ENCODE measurements at places on chromosomes 6 and 20. TPM values are rescaled to one million over a fixed set of nuclear protein-coding genes. Genes with fewer than 3 reads are reported as not detected.

SUMO4 gene
- 0.84 TPM for total RNA-seq

EPB41L1 gene
- 8.8 TPM for total RNA-seq

HLA-DRA gene
- 21.4 TPM for total RNA-seq

SYNGAP1 gene
- total RNA-seq, result 1.4 TPM

RIPPLY2 gene
- total RNA-seq, result not detected

OR2J3 gene
- total RNA-seq, result not detected

HTR1E gene
- not detected for total RNA-seq

RAB23 gene
- 51.2 TPM for total RNA-seq

SIRPA gene
- total RNA-seq, result 7.0 TPM

EEF1A2 gene
- total RNA-seq, result 17.6 TPM

ITPR3 gene
- total RNA-seq, result 24.4 TPM

BMP7 gene
- 0.96 TPM for total RNA-seq

BEND6 gene
- total RNA-seq, result 24.6 TPM

PCK1 gene
- total RNA-seq, result not detected

C20orf202 gene
- not detected for total RNA-seq

PPP2R5D gene
- 81.0 TPM for total RNA-seq

KIZ gene
- 15.7 TPM for total RNA-seq

C6orf15 gene
- not detected for total RNA-seq

SLC17A3 gene
- not detected for total RNA-seq

TNXB gene
- 0.20 TPM for total RNA-seq

ADGRF4 gene
- under 0.01 TPM for total RNA-seq

RNF182 gene
- 17.0 TPM for total RNA-seq

ULBP2 gene
- total RNA-seq, result 21.8 TPM

INSM1 gene
- total RNA-seq, result 0.10 TPM

PCSK2 gene
- total RNA-seq, result not detected

ESR1 gene
- not detected for total RNA-seq

ERVFRD-1 gene
- total RNA-seq, result not detected

ZKSCAN3 gene
- total RNA-seq, result 3.9 TPM

GJA10 gene
- total RNA-seq, result not detected

FAM217A gene
- not detected for total RNA-seq

HMGCLL1 gene
- total RNA-seq, result not detected

OTOR gene
- total RNA-seq, result not detected

SAMD5 gene
- total RNA-seq, result 0.10 TPM

TSPO2 gene
- not detected for total RNA-seq

TBC1D22B gene
- 5.9 TPM for total RNA-seq

TRIM31 gene
- not detected for total RNA-seq

IMPG1 gene
- not detected for total RNA-seq

MOCS1 gene
- total RNA-seq, result 10.6 TPM

Data from RPMI7951 (cell line).